Esophagus mucosa (tissue), 1 donor: ENCODE measurements at places on chromosomes 2 and 18. TPM values are rescaled to one million over a fixed set of nuclear protein-coding genes. Genes with fewer than 3 reads are reported as not detected.
A peak's percentile ranks its signal among the peaks of the same experiment; 100 is the strongest.

The CLASP1 gene
- 31.0 TPM for total RNA-seq

The ZNF804A gene
- total RNA-seq: not detected

The TTC31 gene
- total RNA-seq: 10.5 TPM

The CTAGE1 gene
- not detected for total RNA-seq

DNA sequence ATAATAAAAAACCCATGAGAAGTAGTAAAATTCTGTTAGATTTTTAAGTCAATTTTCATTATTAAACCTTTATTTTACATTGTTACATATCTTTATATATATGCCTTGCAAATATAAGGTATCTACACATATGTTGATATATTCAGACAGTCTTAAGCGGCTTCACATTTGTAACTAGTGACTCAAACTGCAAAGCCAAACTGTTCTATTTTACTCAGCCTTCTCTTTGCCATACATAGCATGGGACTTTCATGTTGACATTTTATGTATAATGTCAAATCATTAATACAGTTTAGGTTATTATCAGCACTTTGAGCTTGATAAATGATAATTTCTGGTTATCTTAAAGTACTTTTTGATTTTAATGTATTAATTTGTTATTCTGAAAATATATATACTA is 125.0 kb upstream of the WDSUB1 start:
- no peak for ATAC-seq

DNA sequence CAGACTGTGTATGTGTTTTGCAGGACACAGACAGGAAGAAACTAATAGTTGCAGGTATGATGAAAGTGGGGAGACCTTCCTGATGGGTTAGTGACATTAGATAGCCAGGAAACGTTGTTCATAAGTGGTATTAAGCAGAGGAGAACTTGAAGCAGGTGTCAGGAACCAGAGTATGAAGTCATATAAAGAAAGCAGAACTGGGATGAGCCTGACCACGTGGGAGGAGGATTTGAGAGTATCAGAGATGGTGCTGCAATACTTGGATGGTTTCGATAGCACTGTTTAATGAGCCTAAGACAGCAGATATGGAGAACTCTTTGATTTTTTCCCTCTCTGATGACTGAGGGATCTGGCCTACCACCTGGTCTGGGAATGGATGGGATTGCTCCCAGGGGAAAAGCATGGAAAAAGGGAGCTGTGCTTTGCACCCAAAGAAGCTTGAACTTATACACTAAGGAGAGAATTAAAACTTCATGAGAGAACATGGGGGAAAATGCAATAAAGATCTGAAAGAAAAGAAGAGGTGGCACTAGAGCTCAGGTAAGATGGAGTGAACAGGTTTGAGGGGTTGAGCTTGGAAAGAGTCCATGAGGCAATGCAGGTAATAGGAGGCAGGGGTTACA is 226.0 kb upstream of the LRRTM1 start:
- ATAC-seq: no peak

DNA sequence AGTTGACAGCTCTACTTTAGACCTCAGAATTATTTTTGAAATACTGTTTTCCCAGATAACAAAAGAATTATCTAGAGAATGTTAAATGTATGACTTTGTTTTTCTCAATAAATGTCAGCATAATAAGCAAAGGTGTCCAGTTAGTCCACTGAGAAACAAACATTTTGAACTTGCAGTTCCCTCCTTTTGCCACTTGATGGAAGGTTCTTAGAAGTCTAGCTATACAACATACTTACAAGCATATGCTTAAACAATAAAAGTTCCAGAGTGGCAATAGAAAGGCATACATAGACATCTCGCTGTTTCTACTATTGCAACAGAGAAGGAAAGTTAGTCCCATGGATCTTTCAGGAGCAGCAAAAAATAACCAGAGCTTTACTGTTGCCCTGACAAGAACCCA is 11.8 kb downstream of the NDUFA10 start:
- no peak for ATAC-seq

DNA sequence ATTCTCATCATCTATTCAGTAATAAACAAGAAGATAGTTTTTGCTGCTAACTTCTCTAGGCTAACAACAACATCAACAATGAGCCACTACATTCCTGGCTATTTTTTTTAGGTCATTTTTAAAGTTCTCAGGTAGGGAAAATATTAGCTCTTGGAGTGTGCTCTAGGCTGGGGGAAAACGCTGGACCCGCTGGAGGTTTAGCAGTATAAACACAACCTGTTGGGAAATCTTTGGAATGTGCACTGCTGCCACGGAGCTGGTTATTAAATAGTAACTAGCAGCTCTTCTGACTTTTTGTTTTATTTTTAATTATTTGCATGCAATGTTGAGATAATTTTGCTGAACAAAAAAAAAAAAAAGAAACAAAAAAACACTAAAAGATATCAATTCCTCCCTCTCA is 892.1 kb upstream of the ACVR2A start:
- ATAC-seq: no peak

- no peak for ATAC-seq
These were observed 78.6 kb downstream of the NDUFA10 start for GRCh38 chr2:239946562-239946863.

DNA sequence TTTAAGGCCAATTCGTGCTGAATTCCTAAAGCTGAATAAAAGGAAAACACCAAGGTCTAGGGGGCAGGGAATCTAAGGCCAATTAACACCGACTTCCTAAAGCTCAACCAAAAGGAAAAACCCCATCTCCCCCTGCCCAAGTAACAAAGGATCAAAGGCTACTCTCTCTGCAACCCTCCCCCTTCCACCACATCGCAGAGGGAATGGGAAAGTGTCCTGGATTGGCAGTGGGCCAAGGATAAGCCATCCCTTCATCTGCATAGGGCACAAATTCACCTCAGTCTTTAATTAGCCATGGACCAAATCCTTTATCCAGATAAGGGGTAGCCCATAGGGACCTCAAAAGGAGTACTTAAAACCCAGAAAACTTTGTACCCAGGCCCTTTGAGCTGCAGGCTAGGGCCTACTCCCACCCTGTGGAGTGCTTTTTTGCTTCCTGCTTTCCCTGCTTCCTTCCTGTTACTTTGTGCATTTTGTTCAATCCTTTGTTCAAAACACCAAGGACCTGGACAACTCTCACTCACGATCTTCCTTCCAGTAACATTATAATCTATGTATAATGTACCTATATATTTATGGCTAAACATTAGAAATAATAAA is 2119.8 kb upstream of the CELF4 start:
- ATAC-seq: no peak

DNA sequence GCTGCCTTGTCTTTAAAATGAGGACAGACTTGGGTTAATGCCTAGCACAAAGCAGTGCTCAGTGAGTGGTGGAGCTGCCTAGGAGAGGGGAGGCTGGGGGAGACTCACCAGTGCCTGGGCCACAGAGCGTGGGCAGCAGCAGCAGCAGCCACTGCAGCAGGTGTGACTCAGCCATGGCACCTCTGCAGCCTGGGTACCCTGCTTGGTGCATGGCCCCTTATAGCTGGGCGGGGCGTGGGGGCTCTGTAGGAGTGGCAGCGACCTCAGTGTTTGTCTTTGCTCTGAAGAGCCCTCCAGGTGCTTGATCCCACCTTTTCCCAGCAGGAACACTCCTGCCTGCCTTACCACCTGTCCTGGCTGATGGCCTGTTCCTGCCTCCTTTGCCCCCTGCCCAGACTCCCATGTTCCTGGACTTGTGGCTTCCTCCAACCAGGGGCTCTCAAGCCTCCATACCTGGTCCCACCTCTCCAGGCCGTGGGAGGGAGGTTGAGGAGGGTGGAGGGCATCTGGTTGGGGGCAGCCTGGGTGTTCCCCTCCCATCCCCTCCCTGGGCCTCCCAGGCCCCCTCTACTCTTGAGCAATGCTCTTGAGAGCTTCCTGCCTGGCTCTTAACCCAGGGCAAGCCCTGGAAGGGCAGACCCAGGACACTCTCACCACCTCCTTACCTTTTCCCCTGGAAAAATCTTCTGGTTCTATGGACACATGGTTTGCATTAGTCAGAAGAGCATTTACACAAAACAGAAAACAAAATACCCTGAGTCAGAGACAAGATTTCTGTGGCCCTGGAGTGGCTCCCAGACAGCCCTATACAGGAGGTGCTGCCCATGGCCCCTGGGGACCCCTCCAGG is at the start of gene SFTPB:
Gene SFTPB (minus strand): TSS at position 191 of the 848 bp plus-strand sequence. CDS start 16 bp downstream, at position 175.
- ATAC-seq: no peak

DNA sequence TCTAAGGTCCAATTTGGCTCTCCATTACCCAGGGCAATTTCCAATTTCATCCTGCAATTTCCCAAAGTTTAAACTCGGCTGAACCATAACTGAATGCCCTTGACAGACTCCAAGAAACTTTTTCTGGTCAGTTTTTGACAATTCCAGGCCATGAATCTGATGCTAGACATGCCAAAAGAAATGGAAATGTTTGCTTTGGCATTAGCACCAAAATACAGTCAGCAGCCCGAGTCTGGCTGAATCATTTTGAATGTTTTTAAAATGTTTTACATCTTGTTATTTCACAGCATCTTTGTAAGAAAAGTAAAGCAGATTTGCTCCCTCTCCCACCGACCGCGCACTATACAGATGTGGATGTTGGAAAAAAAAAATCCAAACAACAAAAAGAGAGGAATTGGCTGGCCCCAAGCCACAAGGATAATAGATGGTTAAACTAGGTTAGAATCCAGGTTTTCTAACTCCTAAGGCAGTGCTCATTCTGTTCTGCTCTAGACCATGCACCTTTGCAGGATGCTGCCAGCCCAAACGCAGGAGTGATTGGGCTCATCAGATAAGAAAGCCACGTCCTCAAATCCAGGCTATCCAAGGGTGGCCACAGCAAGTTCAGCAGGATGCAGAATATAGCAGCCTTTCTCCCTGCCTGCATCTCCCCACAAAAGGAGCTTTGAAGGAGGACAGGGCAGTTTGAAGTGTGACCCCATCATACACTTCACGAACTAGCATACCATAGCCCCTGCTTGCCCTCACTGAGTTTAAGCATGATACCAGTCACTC is 167.5 kb downstream of the ALK start:
- no peak for ATAC-seq

- ATAC-seq: peak; percentile 70
These were observed 29.3 kb upstream of the HS6ST1 start for GRCh38 chr2:128347701-128348539.

DNA sequence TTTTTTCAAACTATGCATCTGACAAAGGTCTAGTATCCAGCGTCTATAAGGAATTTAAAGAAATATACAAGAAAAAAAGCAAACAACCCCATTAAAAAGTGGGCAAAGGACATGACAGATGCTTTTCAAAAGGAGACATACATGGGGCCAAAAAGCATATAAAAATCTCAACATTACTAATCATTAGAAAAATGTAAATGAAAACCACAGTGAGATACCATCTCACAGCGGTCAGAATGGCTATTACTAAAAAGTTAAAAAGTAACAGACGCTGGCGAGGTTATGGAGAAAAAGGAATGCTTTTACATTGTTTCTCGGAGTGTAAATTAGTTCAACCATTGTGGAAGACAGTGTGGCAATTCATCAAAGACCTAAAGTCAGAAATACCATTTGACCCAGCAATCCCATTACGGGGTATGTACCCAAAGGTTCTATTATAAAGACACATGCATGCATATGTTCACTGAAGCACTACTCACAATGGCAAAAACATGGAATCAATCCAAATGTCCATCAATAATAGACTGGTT is 643.1 kb upstream of the LRRTM1 start:
- ATAC-seq: no peak

DNA sequence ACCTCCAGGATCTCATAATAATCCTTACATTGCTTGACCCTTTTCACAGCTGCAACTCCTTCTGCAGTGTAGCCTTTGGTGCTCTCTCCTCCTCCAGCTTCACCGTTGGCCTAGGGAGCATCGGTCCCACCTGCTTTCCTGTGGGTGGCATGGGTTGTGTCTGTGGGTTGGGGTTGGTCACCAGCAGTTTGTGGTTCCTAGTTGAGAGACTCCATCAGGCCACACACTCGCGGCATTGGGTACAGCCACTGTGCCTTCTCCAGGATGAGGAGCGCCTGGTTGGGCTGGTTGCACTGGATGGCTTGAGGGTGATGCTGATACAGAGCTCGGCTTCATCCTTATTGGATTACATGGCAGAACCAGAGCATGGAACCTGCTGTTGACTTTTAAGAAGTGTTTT is 69.4 kb upstream of the SPRED2 start:
- ATAC-seq: no peak

DNA sequence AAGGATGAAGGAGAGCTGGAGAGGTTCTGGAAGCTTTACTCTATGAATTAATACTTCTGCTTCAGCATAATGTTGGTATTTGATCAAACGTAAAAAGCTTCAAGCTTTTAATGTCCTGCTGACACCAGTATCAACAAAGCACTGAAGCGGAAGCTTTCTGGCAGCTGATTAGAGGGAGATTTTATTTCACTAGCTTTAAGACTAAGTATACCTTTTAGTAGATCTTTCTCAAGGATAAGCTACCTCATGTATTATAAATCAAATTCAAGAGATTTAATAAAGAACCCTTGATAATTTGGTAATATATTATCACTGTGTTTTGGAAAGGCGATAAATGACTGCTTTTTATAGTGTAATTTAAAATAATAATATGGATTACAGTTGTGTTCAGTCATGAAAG is 128.0 kb upstream of the CD302 start:
- ATAC-seq: no peak

DNA sequence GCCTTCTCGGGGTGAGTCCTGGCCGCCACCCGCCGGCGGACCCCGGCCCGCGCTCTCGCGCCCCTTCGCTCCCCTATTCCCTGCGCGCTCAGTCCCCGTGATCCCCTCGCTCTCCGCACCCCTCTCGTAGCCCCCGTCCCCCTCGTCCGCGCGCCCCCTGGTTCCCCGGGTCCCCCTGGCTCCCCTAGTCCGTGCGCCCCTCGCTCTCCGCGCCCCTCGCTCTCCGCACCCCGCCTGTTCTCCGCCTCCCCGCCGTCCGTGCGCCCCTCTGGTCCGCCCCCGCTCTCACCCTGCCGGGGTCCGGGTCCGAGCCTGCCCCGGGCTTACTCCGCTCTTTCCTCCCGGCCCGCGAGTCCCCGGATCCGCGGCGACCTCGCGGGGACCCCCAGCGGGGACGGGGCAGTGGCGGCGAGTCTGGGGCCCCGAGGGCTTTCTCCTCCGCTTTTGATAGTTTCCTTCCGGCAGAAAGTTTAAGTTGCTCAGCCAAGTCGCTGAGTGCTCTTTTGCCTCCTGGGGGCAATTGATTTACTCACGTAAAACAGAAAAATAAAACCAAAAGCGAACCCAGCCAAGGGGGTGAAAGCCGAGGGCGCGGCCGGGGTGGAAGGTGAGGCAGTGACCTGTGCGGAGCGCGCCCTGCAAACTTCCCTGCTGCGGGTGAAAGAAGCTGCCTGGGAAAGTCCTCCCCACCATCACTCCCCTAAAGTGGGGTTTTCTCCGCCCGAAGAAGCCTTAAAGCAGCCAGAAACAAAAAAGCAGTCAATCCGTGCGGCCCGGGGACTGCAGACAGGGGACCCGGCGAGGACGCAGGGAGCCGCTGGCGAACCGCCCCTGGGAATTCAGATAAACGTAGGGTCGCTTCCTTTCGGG is 568 bp downstream of the RAB31 start:
- peak; percentile 5 for ATAC-seq

- no peak for ATAC-seq
These were observed 371 bp upstream of the LCLAT1 start for GRCh38 chr2:30446602-30447148.

DNA sequence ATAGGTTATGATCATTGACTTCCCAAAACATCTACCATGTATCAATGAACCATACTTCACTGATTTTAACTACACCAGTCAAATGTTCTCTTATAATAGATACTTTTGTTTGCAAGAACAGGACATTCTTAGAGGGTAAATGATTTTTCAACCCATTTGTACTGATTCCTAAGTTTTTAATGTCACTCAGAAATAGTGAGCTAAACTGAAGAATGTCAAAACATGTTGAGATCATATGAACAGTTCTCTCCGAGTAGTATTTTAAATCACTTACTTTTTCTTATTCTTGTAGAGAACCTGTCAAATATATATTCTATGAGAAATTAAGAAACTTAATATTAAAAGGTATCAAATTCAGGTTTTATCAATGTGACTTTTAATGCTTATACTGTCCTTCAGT is 1362.9 kb upstream of the SLC39A10 start:
- no peak for ATAC-seq
